Spinal cord (tissue), 10 donors: ENCODE measurements at places on chromosomes 7 and 10.
A peak's percentile ranks its signal among the peaks of the same experiment; 100 is the strongest.

GRCh38 chr10:74150990-74151878 lies at the start of gene ADK:
TSS of gene ADK (plus strand) at chr10:74151221. CDS start at chr10:74151279, 58 bp downstream.
- peak; percentile 99 for DNase-seq

DNA sequence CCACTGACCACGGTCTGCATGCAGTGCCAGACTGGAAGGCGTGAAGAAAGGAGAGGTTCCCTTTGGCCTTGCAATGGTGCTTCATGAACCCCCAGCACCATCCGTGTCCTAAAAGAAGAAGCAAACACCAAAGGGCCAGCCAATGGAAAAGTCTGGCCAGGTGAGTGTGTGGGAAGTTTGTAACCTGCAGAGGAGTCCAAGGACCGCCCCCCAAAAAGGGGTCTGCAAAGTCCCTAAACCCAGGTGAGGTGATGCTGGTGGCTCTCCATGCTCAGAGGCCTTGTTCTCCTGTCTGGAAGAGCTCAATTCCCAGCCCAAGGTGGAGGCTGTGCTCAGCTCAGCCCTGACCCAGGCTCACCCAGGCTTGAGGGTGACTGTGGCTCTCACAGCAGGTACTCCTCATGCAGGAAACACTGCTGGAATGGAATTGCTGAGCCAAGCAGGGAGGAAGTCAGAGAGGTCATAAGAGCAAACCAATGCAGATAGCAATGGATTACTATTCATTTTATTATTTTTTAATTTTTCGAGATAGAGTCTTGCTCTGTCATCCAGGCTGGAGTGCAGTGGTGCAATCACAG lies 52.4 kb upstream of the NANOS1 start:
- no peak for DNase-seq

- DNase-seq: no peak
Measured at GRCh38 chr7:109309790-109310189, 740.1 kb downstream of the DNAJB9 start.

- peak; percentile 85 for DNase-seq
Measured at GRCh38 chr7:88758381-88759229, 895 bp upstream of the ZNF804B start.

DNA sequence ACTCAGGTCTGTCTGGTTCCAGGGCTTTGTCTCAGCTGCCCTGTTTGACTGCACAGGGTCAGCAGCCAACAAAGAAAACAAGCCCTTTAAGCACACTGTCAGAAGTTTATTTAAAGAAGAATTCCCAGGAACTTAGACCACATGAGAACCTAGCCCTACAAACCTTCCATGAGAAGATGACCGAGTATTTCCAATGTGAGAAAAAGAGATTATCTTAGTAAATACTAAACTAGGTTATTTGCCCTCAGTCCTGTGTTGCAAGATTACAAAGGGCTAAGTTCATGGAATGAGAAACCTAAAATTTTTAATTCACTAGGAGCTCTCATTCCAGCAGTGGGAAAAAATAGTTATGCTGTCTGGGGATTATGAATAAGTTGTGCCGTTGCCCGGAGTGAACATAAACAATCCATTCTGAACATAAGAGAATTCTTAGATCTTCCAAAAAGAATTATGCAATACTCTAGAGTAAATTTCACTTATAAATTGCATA lies 46.7 kb downstream of the NOC3L start:
- DNase-seq: peak; percentile 27

GRCh38 chr7:93036807-93037206 lies 81.0 kb downstream of the SAMD9 start:
- DNase-seq: no peak

GRCh38 chr7:155660059-155660757 lies 15.7 kb downstream of the RBM33 start:
- DNase-seq: no peak
